GM23338 (cell line): ENCODE measurements at places on chromosomes 16 and 17. TPM values are rescaled to one million over a fixed set of nuclear protein-coding genes. Genes with fewer than 3 reads are reported as not detected.

TP53TG3B gene
- polyA plus RNA-seq, result not detected in 2 replicates

OR4D1 gene
- 0.37 and 0.50 TPM in 2 replicates for polyA plus RNA-seq

IKZF3 gene
- polyA plus RNA-seq, result 0.05 and 0.11 TPM in 2 replicates

CNTNAP1 gene
- polyA plus RNA-seq, result 0.75 and 1.3 TPM in 2 replicates

FGF11 gene
- 11.1 and 13.3 TPM in 2 replicates for polyA plus RNA-seq

TEDC2 gene
- 50.2 and 50.6 TPM in 2 replicates for polyA plus RNA-seq

TIGD7 gene
- 3.9 and 4.1 TPM in 2 replicates for polyA plus RNA-seq

CDRT4 gene
- 6.5 TPM in 2 replicates for polyA plus RNA-seq

CPPED1 gene
- 7.2 and 7.3 TPM in 2 replicates for polyA plus RNA-seq

ADAD2 gene
- 1.1 and 1.6 TPM in 2 replicates for polyA plus RNA-seq

ABCC3 gene
- not detected in 2 replicates for polyA plus RNA-seq

G6PC1 gene
- not detected in 2 replicates for polyA plus RNA-seq

DCAF7 gene
- polyA plus RNA-seq, result 31.3 and 33.2 TPM in 2 replicates

WFIKKN2 gene
- not detected in 2 replicates for polyA plus RNA-seq

CFAP119 gene
- polyA plus RNA-seq, result 4.4 and 5.2 TPM in 2 replicates

NHLRC4 gene
- 0.14 and 0.47 TPM in 2 replicates for polyA plus RNA-seq

OR3A2 gene
- 1.1 and 1.5 TPM in 2 replicates for polyA plus RNA-seq

DNA sequence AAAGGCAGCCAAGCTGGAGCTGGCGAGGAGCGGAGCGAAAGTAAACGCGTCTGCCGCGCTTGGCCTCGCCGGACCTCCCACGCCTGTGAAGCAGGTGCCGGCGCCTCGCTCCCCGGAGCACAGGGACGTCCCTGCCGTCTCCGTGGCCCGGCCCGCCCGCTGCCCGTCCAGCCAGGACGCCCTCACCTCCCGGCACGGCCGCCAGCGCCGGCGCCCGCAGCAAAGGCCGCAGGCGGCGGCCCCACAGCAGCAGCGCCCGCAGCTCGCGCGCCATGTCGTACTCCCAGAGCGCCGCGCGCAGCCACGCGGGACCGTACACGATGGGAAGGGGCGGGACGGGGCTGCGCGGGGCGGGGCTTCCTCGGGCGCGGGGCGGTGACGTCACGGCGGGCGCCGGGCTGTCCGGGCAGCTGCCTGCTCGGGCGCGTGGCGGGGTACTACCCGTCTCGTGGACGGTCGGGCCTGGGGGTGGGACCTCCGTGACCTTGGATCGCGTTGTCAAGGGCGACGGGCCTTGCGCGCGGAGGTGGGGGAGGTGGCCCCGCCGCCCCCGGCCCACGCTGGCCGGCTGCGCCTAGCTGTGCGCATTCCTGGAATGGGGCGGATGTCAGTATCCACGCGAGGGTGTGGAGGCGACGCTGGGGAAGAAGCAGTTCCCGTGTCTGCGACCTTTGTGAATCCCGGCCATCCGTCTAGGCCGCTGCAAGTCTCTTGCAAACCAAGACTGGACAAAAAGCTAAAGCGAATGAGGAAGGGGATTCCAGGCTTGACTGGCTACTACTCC, at the start of gene TRAP1:
Gene TRAP1 (minus strand): TSS at position 290 of the 784 bp plus-strand sequence. CDS start 16 bp downstream, at position 274.
- H3K27ac ChIP-seq, result no peak within 1 kb of the TSS
- DNase-seq, result peak; percentile 71
- peaks cover 24% of the 10 kb centered on the region for H3K4me1 ChIP-seq
- H3K4me3 ChIP-seq, result peak within 1 kb of the TSS; percentile 95

DNA sequence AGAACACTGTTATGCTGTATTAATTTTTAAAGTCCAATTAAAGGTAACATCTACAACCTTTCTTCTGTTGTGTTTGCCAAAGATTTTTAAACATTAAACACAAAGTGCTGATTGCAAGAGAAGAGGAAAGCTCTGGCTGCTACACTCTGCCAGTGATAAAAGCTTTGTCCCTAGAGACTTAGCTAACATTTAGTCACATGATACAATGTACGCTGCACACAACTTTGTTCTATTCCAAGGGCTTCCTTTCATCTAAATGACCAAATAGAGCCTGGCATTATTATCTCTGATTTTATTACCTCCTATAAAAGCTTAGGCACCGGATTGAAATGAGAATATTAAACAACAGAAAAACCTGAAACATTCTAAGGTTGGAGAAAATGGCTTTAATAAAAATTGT, 388.7 kb upstream of the PMFBP1 start:
- H3K4me3 ChIP-seq, result no peak overlapping the region
- DNase-seq, result no peak
- no peaks in the 10 kb centered on the region for H3K4me1 ChIP-seq
- H3K27ac ChIP-seq, result no peak overlapping the region

GRCh38 chr17:79930062-79930876, 91.0 kb upstream of the CBX4 start:
- no peak overlapping the region for H3K27ac ChIP-seq
- no peaks in the 10 kb centered on the region for H3K36me3 ChIP-seq
- peaks cover 10% of the 10 kb centered on the region; the same call in 1 of the 2 replicates for H3K27me3 ChIP-seq
- H3K4me1 ChIP-seq, result peaks cover 35% of the 10 kb centered on the region
- peak; percentile 64 for DNase-seq

DNA sequence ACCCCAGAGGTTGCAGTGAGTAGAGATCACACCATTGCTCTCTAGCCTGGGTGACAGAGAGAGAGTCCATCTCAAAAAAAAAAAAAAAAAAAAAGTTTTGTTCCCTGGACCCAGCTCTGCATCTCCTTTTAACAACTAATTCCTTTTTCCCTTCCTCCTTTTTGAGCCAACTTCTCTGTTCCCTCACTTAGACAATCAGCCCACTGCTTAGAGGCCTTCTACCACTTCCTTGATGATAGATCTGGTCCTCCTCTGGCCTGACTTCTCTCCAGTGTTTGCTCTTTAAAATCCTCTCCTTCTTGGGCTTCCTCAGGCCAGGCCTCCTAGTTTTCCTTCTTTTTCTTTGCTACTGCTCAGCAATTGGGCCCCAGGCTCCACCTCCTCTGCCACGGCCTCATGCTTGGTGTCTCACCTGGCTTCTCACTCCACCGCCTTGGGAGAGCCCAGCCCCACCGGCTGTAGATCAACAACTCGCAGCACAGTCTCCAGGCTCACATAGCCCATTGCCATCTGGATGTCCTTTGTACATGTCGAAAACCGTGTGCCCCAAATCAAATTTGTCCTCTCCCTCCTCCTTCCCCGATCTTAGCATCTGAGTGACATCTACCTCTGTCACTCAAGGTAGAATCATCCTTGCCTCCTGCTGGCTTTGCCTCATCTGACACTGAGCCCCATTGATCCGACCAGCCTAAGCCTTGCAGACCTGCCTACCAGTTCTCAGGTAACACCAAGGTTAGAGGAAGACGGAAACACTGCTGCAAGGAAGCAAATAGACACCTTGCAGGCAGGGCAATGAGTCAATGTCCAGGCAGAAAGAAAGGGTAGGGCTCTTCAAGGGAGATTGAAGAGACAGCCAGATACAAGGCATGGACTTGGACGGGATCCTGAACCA, 17.4 kb downstream of the ARHGAP27 start:
- no peak overlapping the region for H3K4me3 ChIP-seq
- no peak for DNase-seq
- H3K36me3 ChIP-seq, result no peaks in the 10 kb centered on the region
- H3K4me1 ChIP-seq, result no peaks in the 10 kb centered on the region; the same call in 1 of the 2 replicates

DNA sequence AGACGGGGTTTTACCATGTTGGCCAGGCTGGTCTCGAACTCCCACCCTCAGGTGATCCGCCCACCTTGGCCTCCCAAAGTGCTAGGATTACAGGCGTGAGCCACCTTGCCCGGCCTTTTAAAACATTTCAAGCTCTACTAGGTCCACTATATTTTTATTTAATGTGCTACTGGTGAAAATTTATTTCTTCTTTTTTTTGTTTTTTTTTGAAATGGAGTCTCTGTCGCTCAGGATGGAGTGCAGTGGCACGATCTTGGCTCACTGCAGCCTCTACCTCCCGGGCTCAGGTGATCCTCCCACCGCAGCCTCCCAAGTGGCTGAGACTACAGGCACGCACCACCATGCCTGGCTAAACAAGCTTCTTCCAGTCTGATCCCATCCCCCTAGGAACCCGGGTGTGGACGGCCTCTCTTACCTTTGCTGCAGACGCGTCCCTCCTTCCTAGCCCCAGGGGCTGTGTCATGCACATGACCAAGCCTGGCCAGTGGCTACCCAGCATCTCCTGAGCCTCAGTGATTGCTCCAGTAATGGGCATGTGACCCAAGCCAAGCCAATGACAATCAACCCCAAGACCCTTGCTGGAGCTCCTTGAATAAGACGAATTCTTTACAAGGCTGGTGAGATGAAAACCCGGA, 40.1 kb upstream of the LITAF start:
- H3K4me1 ChIP-seq, result peaks cover 7% of the 10 kb centered on the region; the same call in 1 of the 2 replicates
- no peak for DNase-seq

- no peak overlapping the region for H3K27ac ChIP-seq
- no peaks in the 10 kb centered on the region for H3K27me3 ChIP-seq
- H3K4me3 ChIP-seq, result no peak overlapping the region
- H3K36me3 ChIP-seq, result no peaks in the 10 kb centered on the region
- peaks cover 10% of the 10 kb centered on the region for H3K4me1 ChIP-seq
Measured at GRCh38 chr17:38653230-38653629, 21.5 kb downstream of the EPOP start.

GRCh38 chr17:75980188-75981018, 1.4 kb downstream of the TEN1 start:
- no peaks in the 10 kb centered on the region for H3K36me3 ChIP-seq
- peaks cover 44% of the 10 kb centered on the region for H3K4me1 ChIP-seq
- peak overlapping the region; percentile 81 for H3K4me3 ChIP-seq
- no peak for DNase-seq
- H3K27ac ChIP-seq, result peak overlapping the region; percentile 98

DNA sequence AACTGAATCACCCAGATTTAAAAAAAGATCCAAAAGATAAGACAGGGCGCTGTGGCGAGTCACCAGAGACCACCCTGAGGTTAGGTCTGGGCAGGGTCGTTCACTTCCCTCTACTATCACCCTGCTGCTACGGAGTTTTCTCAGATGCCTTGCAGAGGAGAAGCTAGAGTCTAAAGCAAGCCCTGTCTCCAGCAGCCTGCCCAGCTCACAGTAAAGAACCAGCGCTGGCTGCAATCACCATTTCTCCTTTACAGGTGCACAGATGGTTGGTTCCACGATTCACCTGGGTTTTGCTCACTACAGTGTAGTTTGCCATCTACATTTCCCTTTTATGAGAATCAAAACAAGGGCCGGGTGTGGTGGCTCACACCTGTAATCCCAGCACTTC, 71.3 kb downstream of the SRCIN1 start:
- DNase-seq, result no peak
- no peaks in the 10 kb centered on the region for H3K36me3 ChIP-seq
- H3K4me3 ChIP-seq, result no peak overlapping the region
- H3K4me1 ChIP-seq, result peaks cover 27% of the 10 kb centered on the region
- no peak overlapping the region for H3K27ac ChIP-seq

- H3K27me3 ChIP-seq, result no peaks in the 10 kb centered on the region
- H3K4me1 ChIP-seq, result no peaks in the 10 kb centered on the region
- H3K36me3 ChIP-seq, result no peaks in the 10 kb centered on the region
- no peak for DNase-seq
- no peak overlapping the region for H3K27ac ChIP-seq
Measured at GRCh38 chr16:85982563-85982939, 83.6 kb downstream of the IRF8 start.

DNA sequence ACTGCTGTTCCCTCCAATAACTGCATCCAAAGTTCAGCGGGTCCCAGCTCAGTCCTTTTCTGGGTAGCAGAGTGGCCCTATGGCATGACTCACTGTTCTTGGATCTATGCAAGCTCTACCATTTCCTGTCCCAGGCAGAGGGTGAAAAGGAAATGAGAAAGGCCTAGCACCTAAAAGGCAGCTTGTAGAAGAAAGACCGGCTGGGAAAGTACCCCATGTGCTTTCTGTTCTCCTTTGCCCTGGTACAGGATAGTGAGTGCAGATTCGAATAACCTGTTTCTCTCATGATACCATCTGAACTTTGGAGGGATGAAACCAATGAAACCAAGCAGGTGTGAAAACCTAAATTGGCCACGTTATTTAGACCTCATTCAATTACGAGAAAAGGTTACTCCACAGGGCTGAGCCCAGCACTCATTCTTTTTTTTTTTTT, 12.7 kb upstream of the HASPIN start:
- H3K4me3 ChIP-seq, result no peak overlapping the region
- H3K27me3 ChIP-seq, result no peaks in the 10 kb centered on the region
- H3K27ac ChIP-seq, result peak overlapping the region; percentile 56
- peak; percentile 41 for DNase-seq

DNA sequence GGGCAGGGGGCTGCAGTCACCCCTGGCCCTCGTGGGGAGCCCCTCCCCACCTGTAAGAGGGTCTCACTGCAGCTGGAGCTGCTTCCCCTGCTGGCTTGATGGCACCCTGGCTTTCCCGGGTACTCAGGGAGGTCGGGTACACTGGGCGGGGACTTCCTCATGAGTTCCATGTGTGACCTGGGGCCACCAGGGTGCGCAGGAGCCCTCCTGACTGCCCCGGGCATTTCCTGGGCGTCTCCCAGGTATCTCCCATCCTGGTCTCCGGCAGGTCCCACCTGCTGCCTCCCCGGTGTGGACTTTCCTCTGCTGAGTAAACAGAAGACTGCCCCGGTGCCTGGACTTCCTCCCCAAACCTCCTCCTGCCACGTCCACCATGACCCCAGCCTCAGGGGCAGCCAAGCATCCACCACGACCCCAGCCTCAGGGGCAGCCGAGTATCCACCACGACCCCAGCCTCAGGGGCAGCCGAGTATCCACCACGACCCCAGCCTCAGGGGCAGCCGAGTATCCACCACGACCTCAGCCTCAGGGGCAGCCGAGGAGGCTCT, 40.9 kb downstream of the CBFA2T3 start:
- no peak overlapping the region for H3K27ac ChIP-seq
- H3K36me3 ChIP-seq, result no peaks in the 10 kb centered on the region
- no peak overlapping the region for H3K4me3 ChIP-seq
- no peak for DNase-seq
- H3K27me3 ChIP-seq, result peaks cover 24% of the 10 kb centered on the region
- no peaks in the 10 kb centered on the region for H3K4me1 ChIP-seq

GRCh38 chr17:5434984-5435383, 4.0 kb downstream of the C1QBP start:
- no peak for DNase-seq
- H3K4me3 ChIP-seq, result no peak overlapping the region
- H3K27ac ChIP-seq, result 0 out of 2 replicates have a peak overlapping the region, but pooled peaks have one; percentile 74
- H3K36me3 ChIP-seq, result peaks cover 59% of the 10 kb centered on the region
- peaks cover 7% of the 10 kb centered on the region; the same call in 1 of the 2 replicates for H3K4me1 ChIP-seq
- H3K27me3 ChIP-seq, result no peaks in the 10 kb centered on the region

GRCh38 chr17:44990994-44991393, 22.9 kb upstream of the C1QL1 start:
- H3K27ac ChIP-seq, result no peak overlapping the region
- H3K27me3 ChIP-seq, result peaks cover 7% of the 10 kb centered on the region; the same call in 1 of the 2 replicates
- peaks cover 23% of the 10 kb centered on the region for H3K4me1 ChIP-seq
- H3K4me3 ChIP-seq, result no peak overlapping the region
- DNase-seq, result no peak

GRCh38 chr16:27230562-27231001, 27.3 kb downstream of the KDM8 start:
- peak; percentile 19 for DNase-seq
- no peak overlapping the region for H3K27ac ChIP-seq
- no peak overlapping the region for H3K4me3 ChIP-seq
- no peaks in the 10 kb centered on the region for H3K4me1 ChIP-seq
- no peaks in the 10 kb centered on the region for H3K27me3 ChIP-seq

DNA sequence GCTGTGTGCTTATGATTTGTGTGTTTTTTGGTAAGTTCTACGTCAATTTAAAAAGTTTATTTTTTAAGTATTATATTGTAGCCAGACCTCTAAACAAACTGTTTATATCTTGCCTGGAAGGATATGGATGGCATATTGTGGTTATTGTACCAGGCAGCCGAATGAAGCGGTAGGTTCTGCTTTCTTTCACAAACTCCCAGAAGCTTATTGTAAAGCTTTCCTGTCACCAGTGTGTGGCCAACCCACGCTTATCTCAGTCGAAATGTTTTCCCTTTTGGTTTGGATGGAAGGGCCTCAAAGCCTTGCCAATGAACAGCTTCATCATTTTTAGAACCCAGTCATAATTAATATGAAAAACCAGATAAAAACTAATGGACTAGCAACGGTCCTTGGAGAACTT, 53.1 kb downstream of the CYB5B start:
- H3K4me1 ChIP-seq, result no peaks in the 10 kb centered on the region
- no peak for DNase-seq
